ENCODE measurements at places on chromosomes 16 and 17. TPM values are rescaled to one million over a fixed set of nuclear protein-coding genes. Genes with fewer than 3 reads are reported as not detected.

HBZ gene
- not detected for total RNA-seq

ANKRD13B gene
- total RNA-seq, result 7.9 TPM

SDK2 gene
- 31.1 TPM for total RNA-seq

DNAJA2 gene
- total RNA-seq, result 60.0 TPM

WDR90 gene
- total RNA-seq, result 79.1 TPM

RDM1 gene
- total RNA-seq, result 25.0 TPM

NEUROD2 gene
- total RNA-seq, result not detected

RAC3 gene
- total RNA-seq, result 7.6 TPM

MEFV gene
- 0.39 TPM for total RNA-seq

RHBDF1 gene
- 0.33 TPM for total RNA-seq

PDIA2 gene
- total RNA-seq, result not detected

PPY gene
- total RNA-seq, result not detected

ZNF385C gene
- total RNA-seq, result 0.40 TPM

OR2C1 gene
- not detected for total RNA-seq

WIPF2 gene
- 28.5 TPM for total RNA-seq

KRTAP17-1 gene
- not detected for total RNA-seq

IRX3 gene
- not detected for total RNA-seq

ABCC6 gene
- total RNA-seq, result not detected

KRTAP4-12 gene
- not detected for total RNA-seq

RAD51D gene
- 33.8 TPM for total RNA-seq

ZG16 gene
- not detected for total RNA-seq

GRAP gene
- total RNA-seq, result 30.3 TPM

RAB26 gene
- total RNA-seq, result 0.69 TPM

MYH3 gene
- 3.6 TPM for total RNA-seq

MYADML2 gene
- not detected for total RNA-seq

PITPNM3 gene
- 0.64 TPM for total RNA-seq

PPM1E gene
- total RNA-seq, result not detected

EMC8 gene
- total RNA-seq, result 29.2 TPM

C16orf89 gene
- not detected for total RNA-seq

NPB gene
- total RNA-seq, result 1.0 TPM

SLC13A5 gene
- not detected for total RNA-seq

SPATA32 gene
- 0.53 TPM for total RNA-seq

FZD2 gene
- total RNA-seq, result 0.36 TPM

SLC5A11 gene
- total RNA-seq, result 0.75 TPM

HBA2 gene
- not detected for total RNA-seq

MED1 gene
- total RNA-seq, result 55.0 TPM

MT1M gene
- not detected for total RNA-seq

KRT36 gene
- not detected for total RNA-seq

NTHL1 gene
- 20.7 TPM for total RNA-seq

MPP2 gene
- total RNA-seq, result 2.3 TPM

KRTAP4-3 gene
- not detected for total RNA-seq

SLC12A4 gene
- 48.7 TPM for total RNA-seq

TP53TG3F gene
- total RNA-seq, result not detected

GCGR gene
- total RNA-seq, result not detected

UTS2R gene
- total RNA-seq, result not detected

LYRM9 gene
- 8.3 TPM for total RNA-seq

SCARF1 gene
- 6.5 TPM for total RNA-seq

CCL22 gene
- 0.33 TPM for total RNA-seq

WNT3 gene
- not detected for total RNA-seq

TP53TG3 gene
- not detected for total RNA-seq

SPNS2 gene
- 6.7 TPM for total RNA-seq

AP2B1 gene
- total RNA-seq, result 154 TPM

LGALS9B gene
- 2.0 TPM for total RNA-seq

All from activated naive CD8-positive, alpha-beta T cell treated with anti-CD3 and anti-CD28 coated beads, Interleukin-2, amount 10 ng/mL, durations not matched to agents 7 days and 5 days (primary cell).